ENCODE measurements at places on chromosomes 3 and 15.
A peak's percentile ranks its signal among the peaks of the same experiment; 100 is the strongest.

DNA sequence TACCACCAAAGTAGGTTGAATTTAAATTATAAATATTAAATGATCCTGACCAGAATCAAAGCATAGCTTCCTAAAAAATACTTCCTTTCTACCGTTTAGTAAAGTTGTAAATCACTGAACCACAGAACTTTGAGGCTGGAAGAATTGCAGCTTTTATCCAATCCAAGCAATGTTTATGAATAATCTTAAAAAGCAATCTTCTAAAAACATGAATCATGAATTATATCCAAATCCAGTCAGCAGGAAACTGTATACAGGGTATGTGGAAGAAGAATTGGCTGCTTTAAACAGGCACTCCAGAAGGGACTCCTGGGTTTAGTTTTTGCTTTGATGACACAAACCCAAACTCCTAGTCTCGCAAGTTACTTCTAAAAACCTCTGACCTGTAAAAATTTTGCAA lies 30.2 kb downstream of the HEG1 start:
- no peak for DNase-seq

DNA sequence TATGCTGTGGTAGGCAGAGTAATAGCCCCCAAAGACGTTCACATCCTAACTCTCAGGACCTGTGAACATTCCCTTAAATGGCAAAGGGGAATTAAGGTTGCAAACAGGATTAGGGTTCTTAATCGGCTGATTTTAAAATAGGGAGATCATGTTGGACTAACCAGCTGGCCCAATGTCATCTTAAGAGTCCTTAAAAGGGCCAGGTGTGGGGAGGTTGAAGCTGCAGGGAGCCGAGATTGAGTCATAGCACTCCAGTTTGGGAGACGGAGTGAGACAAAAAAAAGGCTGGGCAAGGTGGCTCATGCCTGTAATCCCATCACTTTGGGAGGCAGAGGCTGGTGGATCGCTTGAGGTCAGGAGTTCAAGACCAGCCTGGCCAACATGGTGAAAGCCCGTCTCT lies 1.6 kb upstream of the FLNB start:
- no peak for DNase-seq

- DNase-seq: no peak
Observed at GRCh38 chr3:45482829-45483228, 94.5 kb downstream of the LARS2 start.

GRCh38 chr15:83082730-83083386 lies 15.8 kb upstream of the BTBD1 start:
- DNase-seq: no peak

DNA sequence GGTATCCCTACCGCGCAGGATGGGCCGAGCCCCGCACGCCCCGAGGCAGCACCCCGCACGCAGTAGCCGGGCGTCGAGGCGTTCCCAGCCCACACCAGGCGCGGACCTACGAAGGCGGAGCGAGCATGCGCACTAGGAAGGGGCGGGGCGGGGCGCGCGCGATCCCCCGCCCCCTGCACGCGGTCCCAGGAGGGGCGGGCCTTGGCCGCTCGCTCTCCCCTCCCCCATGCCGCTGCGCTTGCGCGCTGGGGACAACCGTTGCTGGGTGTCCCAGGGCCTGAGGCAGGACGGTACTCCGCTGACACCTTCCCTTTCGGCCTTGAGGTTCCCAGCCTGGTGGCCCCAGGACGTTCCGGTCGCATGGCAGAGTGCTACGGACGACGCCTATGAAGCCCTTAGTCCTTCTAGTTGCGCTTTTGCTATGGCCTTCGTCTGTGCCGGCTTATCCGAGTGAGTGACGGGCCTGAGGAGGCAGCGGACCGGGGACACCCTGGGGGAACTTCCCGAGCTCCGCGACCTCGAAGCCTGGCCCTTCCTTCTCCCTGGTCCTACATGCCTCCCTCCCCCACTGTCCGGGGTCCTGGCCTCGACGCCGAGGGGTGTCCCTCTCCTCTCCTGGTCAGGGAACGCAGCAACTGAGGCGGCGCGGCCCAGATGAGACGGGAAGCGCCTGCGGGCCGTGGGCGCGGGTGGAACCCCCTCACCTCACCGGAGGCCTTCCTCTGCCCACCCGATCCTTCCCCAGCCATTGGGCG lies at the start of gene SPESP1:
TSS of gene SPESP1 (plus strand) at position 258 of the 755 bp plus-strand sequence. CDS start at position 387, 129 bp downstream.
- peak; percentile 42 for DNase-seq

DNA sequence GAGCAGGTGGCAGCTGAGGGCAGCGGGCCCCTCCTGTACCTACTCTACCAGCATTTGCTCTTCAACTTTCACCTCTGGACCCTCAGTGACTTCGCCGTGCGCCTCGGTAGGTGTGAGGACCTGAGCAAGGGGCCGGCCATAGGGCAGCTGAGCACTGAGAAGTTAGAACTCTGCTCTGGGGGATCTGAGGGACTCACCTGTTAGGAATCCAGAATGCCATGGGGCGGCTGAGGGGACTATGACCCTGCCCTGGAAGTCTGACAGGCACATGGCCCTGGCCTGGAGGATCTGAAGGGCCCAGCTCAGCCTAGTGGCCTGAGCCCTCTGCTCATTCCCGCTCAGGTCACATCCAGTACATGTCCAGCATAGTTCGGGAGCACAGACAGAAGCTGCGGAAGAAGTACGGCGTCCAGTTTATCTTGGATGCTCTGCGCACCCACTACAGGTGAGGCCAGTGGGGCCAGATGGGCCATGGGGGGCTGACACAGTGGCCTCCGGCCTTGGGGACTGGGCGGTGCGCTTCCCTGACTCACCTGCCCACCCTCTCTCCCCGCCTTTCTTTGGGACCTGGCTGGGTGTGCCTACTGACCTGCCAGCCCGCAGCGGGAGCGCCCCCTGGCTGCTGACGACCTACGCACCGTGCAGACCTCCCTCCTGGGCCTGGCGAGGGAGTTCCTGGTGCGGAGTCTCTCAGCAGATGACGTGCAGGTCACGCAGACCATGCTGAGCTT lies 18.8 kb downstream of the NBEAL2 start:
- peak; percentile 82 for DNase-seq

DNA sequence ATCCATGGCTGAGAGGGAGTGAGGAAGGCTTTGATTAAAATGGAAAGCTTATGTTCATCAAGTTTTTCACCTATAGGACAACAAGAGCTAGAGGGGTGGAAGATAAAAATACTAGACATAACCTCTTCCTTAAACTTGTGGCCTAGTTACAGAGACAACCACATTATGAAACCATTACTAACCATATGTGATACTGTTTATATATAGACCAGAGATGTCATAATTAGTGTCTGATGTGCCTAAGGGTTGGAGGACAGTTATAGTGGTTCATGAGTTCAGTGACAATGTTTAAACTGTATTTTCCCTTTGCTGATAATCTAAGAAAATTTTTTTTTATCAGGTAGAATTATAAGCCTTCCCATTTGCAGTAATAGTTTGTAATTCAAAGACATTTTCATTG lies 23.7 kb downstream of the PHLDB2 start:
- no peak for DNase-seq

GRCh38 chr3:2148561-2149340 lies 50.1 kb downstream of the CNTN4 start:
- no peak for DNase-seq

- DNase-seq: no peak
Observed at GRCh38 chr3:134543113-134543512, 57.3 kb downstream of the CEP63 start.

- DNase-seq: no peak
Observed at GRCh38 chr15:87829332-87830050, 427.0 kb downstream of the NTRK3 start.

- DNase-seq: no peak
Observed at GRCh38 chr3:194450341-194450740, 36.5 kb downstream of the ATP13A3 start.

GRCh38 chr3:152258448-152259393 lies 10.0 kb upstream of the MBNL1 start:
- peak; percentile 58 for DNase-seq

- no peak for DNase-seq
Observed at GRCh38 chr3:152039887-152040286, 166.4 kb downstream of the SUCNR1 start.

DNA sequence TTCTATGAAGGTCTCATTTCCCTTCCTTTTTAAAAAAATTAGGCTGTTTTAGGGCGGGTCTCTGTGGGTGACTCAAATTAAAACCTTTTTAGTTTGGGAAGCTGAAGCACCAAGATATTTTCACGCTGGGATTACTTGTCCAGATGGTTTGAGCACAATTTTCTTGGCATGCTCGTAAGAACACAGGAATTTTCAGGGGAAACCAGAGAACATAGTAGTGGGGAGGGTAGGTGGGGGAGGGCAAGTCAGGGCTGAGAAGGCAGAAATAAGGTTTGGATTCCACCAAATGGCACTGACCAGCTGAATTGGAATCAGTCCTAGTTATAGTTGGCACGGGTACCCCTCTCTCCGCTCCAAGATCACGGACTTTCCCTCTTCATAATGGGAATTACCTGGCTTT lies 97.3 kb upstream of the LRIG1 start:
- DNase-seq: no peak

DNA sequence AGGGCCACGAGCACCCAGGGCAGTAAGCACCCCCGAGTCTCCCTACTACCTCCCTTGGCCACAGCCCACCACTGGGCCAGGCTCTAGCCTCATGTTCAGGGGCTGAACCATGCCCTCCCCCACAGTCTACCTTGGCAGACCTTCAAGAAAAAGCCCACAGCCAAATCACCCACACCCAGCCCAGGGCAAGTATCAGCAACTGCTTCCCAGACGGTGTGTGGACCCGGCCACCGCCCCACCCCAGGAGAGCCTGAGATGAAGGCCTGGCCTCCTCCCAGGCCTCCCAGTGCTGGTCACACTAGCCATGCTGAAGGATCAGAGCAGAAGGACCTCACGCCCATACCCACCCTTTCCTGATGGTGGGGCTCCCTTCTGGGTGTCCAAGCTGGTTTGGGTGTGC lies 92.0 kb upstream of the LINGO1 start:
- DNase-seq: no peak

- DNase-seq: no peak
Observed at GRCh38 chr3:94515983-94516382, 453.1 kb downstream of the NSUN3 start.

DNA sequence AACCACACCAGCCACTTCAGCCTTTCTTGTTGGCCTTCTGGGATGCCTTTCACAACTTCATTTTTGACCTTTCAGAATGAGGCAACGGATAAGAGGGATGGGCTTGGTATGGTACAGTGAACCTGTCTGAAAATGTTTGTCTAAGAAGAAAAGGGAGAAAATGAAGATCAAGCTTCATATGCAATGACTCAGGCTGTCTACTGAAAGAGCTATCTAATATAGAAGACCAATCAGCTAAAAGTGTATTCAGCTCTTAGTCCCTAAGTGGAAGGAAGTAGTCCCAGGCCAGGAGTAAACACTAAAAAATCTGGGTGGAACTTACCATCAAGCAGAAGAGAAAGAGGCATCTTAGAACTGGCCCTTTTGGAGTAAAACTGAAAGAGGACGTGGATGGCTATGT lies 12.2 kb upstream of the UPK1B start:
- no peak for DNase-seq

GRCh38 chr15:55461447-55461846 lies 46.6 kb downstream of the DNAAF4 start:
- DNase-seq: no peak

DNA sequence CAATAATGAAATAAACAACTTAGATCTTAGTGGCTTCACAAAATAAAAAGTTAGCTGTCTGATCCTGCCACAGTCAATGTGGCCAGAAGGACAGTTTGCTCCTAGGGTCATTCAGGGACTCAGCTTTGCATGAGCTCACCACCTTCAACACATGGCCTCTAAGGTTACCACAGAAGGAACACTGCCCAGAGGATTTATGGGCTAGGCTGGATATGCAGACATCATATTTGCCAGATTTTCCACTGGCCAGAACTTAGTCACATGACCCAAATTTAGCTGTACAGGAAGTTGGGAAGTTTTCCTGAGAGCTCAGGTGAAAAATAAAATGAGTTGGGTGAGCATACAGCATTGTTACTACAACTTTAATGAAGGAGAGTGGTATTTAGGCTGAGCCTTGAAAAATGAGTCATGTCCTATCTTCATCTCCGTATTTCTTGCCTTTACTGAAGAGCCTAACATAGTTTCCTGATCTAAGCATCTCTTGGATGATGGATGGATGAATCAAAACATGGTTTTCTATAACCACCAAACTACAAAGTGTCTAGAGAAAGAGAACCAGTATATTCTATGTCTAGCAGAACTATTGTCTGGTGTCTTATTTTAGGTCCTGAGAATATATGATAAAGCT lies 54.9 kb upstream of the TMEM108 start:
- DNase-seq: no peak

- no peak for DNase-seq
Observed at GRCh38 chr15:48748535-48748934, 62.3 kb downstream of the CEP152 start.

DNA sequence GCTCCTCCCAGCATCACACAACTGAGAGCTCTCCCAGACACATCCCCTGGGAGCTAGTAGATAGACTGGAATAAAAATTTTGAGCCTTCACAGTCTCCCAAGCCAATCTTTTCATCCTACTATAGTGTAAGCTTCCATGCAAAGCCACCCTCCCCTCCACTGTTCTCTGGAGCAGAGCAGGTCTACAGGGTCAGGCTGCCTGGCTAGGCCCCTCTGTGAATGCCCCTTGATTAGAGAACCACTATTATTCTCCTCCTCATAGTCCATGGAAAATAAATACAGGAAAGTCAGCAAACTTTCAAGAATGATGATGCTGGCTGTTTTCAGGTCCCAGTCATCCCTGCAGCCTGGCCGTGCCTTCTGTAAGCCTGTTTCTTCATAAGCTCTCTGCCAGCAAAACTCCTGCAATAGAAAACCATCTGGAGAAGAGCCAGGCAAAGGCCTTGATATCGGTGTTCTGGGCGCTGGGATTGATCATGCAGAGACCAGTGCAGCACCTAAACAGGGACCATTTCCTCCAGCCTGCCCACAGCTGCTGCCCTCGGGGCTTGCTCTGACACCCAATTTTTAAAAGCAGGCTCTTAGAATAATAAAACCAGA lies 51.7 kb downstream of the CRYGS start:
- no peak for DNase-seq

GRCh38 chr3:188728371-188728896 lies 443.3 kb upstream of the TPRG1 start:
- no peak for DNase-seq

DNA sequence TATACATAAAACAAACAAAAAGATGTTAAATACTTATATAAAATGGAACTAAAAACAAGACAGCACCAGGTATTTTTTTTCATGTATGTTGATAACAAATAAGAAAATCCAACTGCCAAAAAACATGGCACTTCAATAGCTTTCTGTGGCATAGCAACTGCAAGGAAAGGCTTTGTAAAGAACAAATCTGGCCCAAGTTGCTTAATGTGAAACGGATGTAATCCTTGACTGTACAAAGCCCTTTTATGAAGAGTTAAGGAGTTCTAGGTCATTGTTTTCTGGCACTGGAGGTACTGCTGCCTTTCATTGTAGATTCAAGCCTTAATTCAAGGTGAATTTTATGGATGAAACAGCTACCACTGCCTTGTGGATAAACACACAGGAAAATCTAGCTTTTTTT lies 68.8 kb upstream of the SLC12A8 start:
- DNase-seq: no peak

- DNase-seq: no peak
Observed at GRCh38 chr15:93527374-93528050, 438.5 kb upstream of the RGMA start.

Measured in activated CD8-positive, alpha-beta memory T cell treated with anti-CD3 and anti-CD28 coated beads, Interleukin-2, amount 50 U/mL, for 4 hours (primary cell).